ENCODE measurements at places on chromosomes 3 and 15.

DNA sequence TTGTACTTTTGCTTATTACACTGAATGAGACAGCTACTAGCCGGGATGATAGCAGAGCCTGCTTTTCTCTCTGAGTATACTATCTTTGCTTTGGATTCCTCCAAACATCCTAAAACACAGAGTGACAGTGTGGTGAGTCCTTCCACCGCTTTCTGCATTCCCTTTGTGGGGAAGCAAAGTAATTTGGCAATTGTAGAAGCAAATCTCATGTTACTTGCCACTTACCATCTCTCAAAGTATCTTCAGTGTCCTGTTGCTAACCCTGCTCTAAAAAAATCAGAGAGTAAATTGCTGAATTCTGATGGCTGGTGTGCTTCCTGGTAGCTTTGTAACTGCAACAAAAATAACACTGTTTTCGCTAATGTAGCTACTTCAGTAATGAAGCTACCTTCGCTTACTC, 92.4 kb upstream of the LRRFIP2 start:
- DNase-seq = no peak

DNA sequence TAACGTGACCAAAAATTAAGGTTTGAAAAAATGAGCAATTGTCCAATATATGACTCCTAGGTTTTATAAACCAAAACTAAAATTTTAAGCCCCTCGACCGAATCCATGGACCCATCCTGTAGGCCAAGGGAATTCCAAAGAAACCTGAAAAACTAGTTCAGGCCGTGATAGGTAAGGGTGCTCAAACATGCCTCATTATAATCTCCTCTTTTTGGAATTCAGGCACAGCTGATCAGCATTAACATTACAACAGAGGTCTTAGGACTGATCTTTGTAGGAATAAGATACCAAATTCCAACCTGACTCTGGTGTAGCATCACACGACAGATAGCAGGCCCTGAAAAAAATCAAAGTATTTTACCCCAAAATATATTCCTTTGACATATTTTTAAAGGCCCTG, 155.7 kb downstream of the NEK10 start:
- no peak for DNase-seq

DNA sequence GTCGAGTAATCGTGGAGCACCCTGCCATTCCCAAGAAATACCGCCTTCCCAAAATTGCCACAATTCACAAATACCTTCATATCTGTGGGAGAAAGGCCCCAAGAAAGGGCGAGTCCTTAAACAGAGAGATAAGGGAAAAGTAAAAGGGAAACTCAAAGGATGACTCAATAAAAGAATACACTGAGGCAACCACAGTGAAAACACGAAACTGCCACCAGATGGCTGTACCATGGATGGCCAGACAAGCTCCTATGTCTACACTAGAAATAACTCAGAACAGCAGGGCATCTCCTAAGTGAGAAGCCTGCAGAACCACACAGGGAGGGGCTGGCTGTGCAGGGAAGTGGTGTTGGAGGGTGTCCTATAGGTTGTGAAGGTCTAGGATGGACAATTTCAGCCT, 25.0 kb downstream of the SRGAP3 start:
- no peak for DNase-seq

GRCh38 chr3:125109536-125109925, 53.7 kb upstream of the HEG1 start:
- no peak for DNase-seq

- no peak for DNase-seq
Observed at GRCh38 chr3:52259448-52259847, 13.9 kb downstream of the PPM1M start.

DNA sequence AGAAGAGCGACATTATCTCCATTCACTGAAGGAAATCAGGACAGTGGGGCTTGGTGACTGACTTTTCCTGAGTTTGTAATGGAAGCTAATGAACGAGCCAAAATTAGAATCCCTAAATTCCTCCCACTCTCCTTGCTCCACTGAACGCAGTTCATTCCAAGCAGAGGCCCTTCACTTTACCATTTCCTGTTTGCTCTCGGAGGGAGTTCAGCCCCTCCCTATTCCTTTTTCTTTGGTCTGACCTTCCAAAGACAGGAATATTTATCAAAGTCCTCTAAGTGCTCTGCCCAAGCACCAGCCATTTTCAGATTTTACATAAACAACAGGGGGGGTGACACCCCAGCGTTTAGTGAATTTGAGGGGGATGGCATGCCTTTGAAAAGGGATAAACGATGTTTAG, 24.0 kb upstream of the PTPRG start:
- DNase-seq = no peak

- DNase-seq = no peak
Observed at GRCh38 chr3:39202094-39202493, 9.7 kb upstream of the XIRP1 start.

GRCh38 chr15:81411969-81412633, 38.1 kb upstream of the TMC3 start:
- DNase-seq = no peak

DNA sequence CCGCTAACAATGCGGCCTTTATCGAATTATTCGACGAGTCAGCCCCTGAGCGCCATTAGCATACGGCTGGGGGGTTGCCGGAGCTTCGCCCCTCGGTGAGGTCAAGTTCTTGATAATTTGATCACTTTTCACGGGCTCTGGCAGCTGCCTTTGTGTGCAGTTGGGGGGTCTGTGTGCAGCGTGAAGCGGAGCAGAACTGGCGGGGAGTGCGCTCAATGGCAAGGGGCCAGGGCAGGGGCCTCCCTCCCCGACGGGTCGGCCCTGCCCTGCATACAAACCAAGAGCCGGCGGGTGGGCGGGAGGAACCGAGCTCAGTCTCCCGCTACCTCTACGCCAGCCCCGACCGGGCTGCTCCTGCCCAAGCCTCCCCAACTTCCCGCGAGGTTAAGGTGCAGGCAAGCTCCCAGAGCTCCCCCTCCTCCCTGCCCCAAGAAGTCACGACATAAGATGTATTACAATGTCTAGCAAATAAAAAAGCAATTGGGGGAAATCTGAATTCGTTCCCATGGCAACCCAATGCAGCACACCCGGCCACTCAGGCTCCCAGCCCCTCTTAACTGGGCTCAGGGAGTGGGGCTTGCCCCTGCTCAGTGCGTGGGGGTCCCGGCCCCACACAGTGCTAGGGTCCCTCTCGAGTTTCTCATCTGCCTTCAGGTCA, 34.1 kb upstream of the POLG start:
- no peak for DNase-seq

- DNase-seq = no peak
Observed at GRCh38 chr3:78825118-78825857, 942.5 kb downstream of the ROBO1 start.

GRCh38 chr3:81274671-81275070, 486.8 kb downstream of the GBE1 start:
- no peak for DNase-seq

GRCh38 chr3:74267588-74268184, 346.8 kb downstream of the CNTN3 start:
- peak; percentile 19 for DNase-seq

DNA sequence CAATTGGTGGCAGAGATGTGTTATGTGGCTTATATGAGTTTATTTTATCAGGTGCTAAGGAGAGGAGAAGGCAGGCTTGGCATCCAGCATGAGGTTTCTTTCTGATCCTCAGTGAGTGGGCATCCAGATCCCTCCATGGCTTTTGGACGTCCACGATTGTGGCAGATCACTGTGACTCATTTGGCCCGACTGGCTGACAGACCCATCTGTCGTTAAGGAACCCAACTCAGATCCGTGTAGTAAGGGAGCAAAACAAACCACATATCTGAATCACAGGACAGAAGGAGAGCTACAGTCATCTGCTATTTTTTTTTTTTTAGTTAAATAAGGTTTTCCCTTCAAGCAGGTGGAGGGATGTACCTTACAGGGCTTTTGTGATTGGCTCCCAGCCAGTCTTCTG, 197.0 kb upstream of the KCNH8 start:
- no peak for DNase-seq

GRCh38 chr3:99409961-99410360, 228.4 kb upstream of the COL8A1 start:
- no peak for DNase-seq

DNA sequence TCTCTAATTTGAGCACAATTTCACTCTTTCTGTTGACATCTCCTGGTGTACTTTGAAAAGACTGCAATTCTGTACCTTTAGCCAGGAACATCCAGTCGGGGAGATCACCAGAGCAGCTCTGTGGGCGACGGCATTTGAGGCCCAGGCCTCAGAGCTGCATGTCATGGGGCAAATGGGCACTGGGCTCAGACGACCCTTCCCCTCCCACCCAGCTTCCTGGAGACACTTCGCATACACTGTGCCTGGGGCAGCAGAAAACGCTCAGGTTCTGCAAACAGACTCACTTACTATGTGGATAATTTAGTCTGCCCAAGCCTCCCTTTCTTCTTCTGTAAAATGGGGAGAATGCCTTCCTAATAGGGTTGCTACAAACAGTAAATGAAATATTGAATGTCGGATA, 96.9 kb downstream of the HMG20A start:
- DNase-seq = no peak

GRCh38 chr3:127652246-127652995, 20.3 kb upstream of the ABTB1 start:
- peak; percentile 58 for DNase-seq

DNA sequence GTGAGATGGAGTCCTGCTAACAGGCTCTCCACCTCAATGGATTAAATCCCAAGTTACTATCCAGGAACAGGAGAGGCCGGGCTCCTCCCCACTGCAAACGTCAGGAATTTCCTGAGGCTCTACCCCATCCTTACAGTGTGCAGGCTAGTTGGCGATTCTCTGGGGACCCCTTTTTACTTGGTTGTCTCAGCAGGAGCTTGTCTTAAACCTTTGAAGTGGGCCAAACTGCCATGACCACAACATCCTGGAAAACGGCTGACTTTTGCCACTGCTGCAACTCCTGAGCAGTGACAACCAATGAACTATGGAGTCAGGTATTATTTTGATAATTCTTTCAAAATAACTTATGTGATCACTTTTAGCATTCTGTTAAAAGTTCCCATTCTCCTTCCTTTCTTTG, 440.9 kb upstream of the CCDC54 start:
- DNase-seq = no peak

DNA sequence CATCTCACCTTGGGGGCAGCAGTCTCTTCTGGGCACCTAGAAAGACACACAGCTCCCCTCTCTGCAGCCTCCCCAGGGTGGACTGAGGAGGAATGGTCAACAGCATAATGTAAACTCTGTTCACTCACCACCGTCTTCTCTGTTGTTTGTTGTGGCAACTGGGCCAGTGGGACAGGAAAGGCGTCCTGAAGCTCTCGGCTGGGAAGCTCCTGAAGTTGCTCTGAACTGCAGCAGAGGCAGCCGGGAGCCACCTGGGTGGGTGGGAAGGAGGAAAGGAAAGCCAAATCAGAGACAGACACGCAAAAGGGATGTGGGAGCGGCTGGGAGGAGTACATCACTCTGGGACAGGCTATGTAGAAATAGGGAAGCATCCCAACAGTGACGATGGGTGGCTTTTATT, 52.7 kb downstream of the MYLK start:
- DNase-seq = no peak

DNA sequence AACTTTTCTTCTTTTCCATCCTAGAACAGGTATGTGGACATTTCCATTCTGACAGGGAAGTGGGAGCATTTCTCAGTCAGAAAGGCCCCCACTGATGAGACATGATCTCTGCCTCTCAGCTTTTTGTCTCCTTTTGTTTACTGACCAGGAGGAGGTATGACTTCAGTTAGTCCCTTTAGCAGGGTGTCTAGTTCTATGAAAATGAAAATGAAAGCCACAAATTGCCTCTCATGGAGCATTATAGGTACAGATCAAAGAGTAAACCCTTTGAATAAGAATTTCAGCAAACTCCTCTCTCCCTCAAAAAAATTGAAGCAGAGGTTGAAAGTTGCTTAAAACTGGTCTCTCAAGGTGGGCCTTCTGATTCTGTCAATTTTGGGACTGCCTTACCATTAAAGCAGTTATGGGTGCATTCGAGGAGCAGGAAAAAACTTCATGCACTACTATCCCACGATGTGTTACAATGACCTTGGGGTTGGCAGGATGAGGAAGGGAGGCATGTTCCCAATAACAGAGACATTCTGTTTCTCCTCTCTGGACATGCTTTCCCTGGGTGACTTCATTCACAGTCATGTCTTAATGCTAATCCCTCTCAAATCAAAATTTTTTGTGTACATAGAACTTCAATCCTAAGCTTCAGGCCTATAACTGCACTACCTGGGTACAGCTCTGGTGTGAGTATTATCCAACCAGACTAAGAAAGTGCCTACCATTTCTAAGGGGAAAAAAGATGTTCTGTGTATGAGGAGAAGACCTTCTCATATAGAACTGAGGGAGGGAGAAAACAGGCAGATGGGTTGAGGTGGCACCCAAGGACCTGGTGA, 50.6 kb upstream of the TBC1D23 start:
- no peak for DNase-seq

DNA sequence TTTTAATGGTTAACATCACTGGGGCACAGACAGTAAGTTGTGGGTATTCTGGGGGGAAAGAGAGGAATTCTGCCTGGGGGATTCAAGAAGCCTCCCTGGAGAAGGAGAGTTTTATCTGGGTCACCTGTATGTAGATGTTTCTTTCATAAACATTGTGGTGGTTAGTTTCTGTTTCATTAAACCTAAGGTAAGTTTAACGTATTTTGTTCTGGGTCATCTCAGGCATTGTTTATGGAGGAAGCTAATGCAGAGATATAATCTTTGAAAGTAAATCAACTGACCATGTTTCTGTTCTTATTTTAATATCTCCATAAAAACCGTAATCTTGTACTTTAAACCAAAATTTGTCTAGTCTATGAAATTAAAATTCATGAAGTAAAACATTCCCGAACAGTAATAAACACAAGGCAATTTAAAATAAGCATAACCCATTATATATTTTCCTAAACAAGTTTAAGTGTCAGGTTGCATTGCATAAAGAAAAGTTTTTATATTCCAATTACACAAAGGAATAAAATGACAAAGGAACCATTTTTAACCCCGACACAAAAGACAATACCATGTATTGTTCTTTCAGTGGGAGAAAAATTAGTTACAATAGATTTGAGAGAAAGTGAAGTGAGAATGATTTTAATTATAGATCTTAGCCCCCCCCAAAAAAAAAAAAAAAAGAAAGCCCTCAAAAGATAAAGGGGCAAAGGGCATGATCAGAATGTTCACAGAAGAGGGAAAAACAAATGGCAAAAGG, 274.6 kb upstream of the TBL1XR1 start:
- DNase-seq = no peak

GRCh38 chr15:47484059-47484458, 233.2 kb upstream of the SEMA6D start:
- no peak for DNase-seq

DNA sequence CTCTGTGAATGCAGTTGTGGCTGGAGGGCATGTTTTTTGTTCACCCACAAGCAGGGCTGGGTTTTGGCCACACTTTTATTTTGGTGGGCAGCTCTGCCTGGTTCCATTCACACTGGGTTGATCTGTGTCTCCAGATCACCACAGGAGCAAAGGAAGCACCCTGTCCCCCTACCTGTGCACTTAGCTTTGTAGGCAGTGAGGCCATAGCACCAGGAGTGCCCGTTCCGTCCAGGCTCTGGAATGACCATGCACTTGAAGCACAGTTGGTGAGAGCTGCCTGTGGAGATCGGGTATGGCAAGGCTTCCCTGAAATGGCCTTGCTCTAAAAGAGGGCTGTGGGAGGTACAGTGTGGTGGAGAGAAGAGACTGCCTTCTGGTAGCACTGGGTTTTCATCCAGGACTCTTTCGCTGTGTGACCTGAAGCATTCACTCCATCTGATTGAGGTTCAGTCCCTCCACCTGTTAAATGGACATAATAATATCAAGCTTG, 31.7 kb downstream of the MINAR1 start:
- no peak for DNase-seq

GRCh38 chr15:94348084-94348483, 116.7 kb downstream of the MCTP2 start:
- no peak for DNase-seq

- no peak for DNase-seq
Observed at GRCh38 chr15:86439614-86440013, 359.9 kb downstream of the AGBL1 start.

Measured in right lobe of liver (tissue), 6 donors.